ENCODE measurements at places on chromosomes 11 and 22. TPM values are rescaled to one million over a fixed set of nuclear protein-coding genes. Genes with fewer than 3 reads are reported as not detected.
A peak's percentile ranks its signal among the peaks of the same experiment; 100 is the strongest.

MRGPRX2 gene
- total RNA-seq: not detected

WNT11 gene
- 0.83 TPM for total RNA-seq

HYOU1 gene
- total RNA-seq: 135 TPM

APBB1 gene
- 52.4 TPM for total RNA-seq

DNA sequence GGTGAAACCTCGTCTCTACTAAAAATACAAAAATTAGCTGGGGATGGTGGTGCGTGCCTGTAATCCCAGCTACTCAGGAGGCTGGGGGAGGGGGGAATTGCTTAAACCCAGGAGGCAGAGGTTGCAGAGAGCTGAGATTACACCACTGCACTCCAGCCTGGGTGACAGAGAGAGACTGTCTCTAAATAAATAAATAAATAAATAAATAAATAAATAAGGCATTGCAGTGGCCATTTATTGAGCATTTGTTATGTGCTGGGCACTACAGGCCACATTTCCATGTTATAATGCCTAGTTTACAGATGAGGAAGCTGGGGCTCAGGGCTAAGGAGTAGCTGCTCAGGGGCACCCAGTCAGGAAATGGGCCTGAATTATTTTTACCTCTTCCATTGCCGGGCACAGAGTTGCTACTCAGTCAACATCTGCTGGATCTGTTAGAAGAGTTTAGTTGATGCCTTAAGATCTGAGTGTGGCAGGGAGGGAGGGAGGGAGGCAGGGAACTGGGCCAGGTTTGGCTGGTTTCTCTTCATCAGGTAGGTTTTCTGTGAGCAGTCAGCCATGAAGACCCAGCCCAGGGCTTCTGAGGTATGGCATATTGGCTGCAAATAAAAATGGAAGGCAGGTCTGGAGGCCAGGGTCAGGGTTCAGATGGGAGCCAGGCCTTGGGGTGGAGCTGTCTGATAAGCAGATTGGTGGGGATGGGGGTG, 5.6 kb downstream of the PVALB start:
- DNase-seq: no peak
- H3K4me3 ChIP-seq: no peak overlapping the region
- peaks cover 33% of the 10 kb centered on the region for H3K27me3 ChIP-seq
- H3K36me3 ChIP-seq: no peaks in the 10 kb centered on the region
- no peak overlapping the region for H3K27ac ChIP-seq
- peaks cover 33% of the 10 kb centered on the region for H3K4me1 ChIP-seq

DNA sequence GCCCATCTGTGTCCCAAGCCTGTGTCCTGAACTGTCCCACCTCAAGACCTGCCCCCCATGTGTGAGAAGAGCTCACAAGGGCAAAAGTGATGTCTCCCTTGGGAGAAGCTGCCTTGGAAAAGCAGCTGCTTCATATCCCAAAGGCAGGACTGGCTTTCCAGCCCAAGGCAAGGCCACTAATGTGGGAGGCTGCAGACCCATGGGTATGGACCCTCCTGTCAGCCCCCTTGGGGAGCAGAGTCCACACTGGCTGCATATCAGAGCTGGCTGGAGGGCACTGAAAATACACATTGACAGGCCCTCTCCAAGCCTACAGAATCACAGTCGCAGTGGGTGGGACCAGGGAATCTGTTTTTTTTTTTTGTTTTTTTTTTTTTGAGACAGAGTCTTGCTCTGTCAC, 2.7 kb downstream of the PELI3 start:
- peaks cover 29% of the 10 kb centered on the region for H3K4me1 ChIP-seq
- no peak overlapping the region for H3K4me3 ChIP-seq
- H3K27ac ChIP-seq: no peak overlapping the region
- no peaks in the 10 kb centered on the region for H3K36me3 ChIP-seq

DNA sequence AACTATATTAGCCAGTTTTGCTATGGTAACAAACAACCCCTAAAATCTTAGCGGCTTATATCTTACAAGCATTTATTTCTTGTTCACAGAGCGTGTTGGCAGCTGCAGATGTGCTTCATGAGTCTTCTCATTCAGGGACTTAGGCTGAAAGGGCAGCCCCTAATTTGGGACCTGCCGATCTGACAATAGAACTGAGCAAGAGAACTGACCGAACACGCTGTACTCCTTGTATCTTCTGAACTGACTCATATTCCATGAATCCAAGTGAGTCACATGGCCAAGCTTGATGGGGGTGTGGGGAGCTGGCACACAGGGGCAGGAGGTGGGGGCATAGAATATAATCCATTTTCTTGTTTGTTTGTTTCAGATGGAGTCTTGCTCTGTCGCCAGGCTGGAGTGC, 481.7 kb upstream of the CADM1 start:
- H3K36me3 ChIP-seq: no peaks in the 10 kb centered on the region
- no peaks in the 10 kb centered on the region for H3K4me1 ChIP-seq
- no peak for DNase-seq
- no peaks in the 10 kb centered on the region for H3K27me3 ChIP-seq

DNA sequence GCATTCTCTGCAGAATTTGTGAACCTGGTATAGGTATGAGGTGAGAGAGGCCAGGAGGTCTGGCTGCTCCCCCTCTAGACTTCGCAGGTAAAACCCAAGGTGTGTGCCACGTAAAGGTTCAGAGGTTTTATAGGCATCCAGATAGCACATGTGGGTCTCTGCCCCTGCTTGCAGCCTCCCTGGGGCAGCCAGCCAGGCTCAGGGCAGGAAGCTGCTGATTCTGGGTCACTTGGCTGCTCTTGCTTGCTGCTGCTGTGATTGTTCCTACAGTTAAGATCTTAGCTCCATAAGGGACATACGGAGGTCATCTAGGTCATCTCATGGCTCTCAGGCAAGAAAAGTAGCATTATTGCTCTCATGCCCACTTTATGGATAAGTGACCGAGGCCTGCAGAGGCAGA, 30.2 kb downstream of the ZBTB16 start:
- H3K27me3 ChIP-seq: peaks cover 6% of the 10 kb centered on the region
- H3K4me3 ChIP-seq: no peak overlapping the region

GRCh38 chr11:62553839-62554361, 7.3 kb upstream of the AHNAK start:
- H3K27me3 ChIP-seq: peaks cover 11% of the 10 kb centered on the region
- H3K4me3 ChIP-seq: no peak overlapping the region
- H3K36me3 ChIP-seq: peaks cover 27% of the 10 kb centered on the region
- peak overlapping the region; percentile 95 for H3K27ac ChIP-seq
- H3K4me1 ChIP-seq: peaks cover 89% of the 10 kb centered on the region

DNA sequence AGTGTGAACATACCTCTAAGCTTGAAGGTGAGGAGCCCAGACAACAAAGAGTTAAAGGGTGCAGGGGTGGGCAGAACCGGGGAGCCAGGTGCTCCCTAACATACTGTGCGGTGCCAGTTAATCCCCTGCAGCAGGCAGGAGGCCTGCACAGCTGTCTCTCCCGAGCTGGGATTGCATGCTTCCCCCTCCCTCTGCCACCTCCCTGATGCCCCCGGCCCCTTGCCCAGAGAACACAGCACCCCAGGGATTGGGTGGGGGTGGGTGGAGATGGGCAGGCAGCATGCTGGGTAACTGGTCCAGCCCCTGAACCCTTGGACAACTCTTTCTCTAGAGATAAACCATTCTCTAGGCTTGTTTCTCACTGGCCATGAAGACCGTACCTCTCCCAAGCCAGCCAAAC, 67.7 kb upstream of the MYOD1 start:
- H3K4me3 ChIP-seq: no peak overlapping the region
- peaks cover 4% of the 10 kb centered on the region for H3K4me1 ChIP-seq
- H3K36me3 ChIP-seq: no peaks in the 10 kb centered on the region
- H3K27ac ChIP-seq: no peak overlapping the region

GRCh38 chr11:2301631-2302305, at the start of the genes C11orf21 and TSPAN32:
C11orf21 (minus strand) TSS chr11:2301918; CDS start chr11:2301808, 110 bp downstream.
TSPAN32 (plus strand) TSS chr11:2302013; CDS start chr11:2302150, 137 bp downstream.
- H3K4me3 ChIP-seq: peak within 1 kb of the TSS; percentile 94
- peaks cover 75% of the 10 kb centered on the region for H3K4me1 ChIP-seq
- H3K27me3 ChIP-seq: no peaks in the 10 kb centered on the region
- H3K27ac ChIP-seq: peak within 1 kb of the TSS; percentile 93
- peak; percentile 81 for DNase-seq

DNA sequence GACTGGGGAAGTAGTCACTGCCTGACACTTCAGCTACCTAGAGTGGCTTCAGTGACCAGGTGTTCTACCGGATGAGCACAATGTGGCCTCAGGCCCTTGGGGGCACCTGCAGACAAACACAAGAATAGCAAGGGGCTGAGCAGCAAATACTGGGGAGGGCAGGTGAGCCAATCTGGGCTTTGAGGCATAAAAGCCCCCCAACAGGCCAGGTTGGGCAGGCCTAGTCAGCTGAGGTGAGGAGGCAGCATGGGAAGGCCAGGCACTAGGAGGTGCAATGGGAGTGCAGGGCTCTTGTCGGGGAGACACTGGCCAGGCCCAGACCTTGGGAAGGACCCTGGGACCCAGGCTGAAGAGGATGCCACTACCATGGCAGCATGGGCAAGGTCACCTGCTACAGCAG, 9.0 kb downstream of the UFD1 start:
- no peak overlapping the region for H3K27ac ChIP-seq
- peaks cover 5% of the 10 kb centered on the region for H3K4me1 ChIP-seq
- H3K4me3 ChIP-seq: no peak overlapping the region
- H3K36me3 ChIP-seq: peaks cover 60% of the 10 kb centered on the region
- no peaks in the 10 kb centered on the region for H3K27me3 ChIP-seq
